ENCODE measurements at places on chromosomes 6 and 20.

- DNase-seq = peak; percentile 63
Observed at GRCh38 chr6:150118627-150119026, 24.2 kb upstream of the PPP1R14C start.

GRCh38 chr20:32139947-32140346 lies 30.4 kb downstream of the TM9SF4 start:
- DNase-seq = no peak

GRCh38 chr6:73264446-73264845 lies 1.4 kb upstream of the KHDC1 start:
- DNase-seq = no peak

DNA sequence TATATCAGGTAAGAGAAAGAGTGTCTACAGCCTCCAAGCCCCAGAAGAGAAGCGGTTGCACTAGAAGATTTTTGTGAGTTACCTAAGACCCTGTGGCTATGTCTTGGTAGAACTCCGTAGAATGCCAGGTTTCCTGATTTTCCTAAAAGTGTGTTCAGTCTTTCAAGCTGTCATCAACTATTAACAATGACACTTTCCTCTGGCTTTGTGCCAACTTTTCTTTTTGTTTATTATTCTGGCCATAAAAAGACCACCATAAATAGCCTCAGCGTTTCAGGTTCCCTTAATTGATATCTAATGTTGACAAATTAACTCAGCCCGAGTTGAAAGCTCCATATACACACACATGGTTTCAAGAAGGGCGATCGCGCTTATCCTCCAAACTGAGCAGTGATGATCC lies 1.2 kb downstream of the PAK5 start:
- no peak for DNase-seq

- peak; percentile 87 for DNase-seq
Observed at GRCh38 chr6:109978174-109979032, at the start of gene GPR6. Gene GPR6, plus strand, starts transcription at chr6:109978311. Its CDS starts 802 bp downstream, at chr6:109979113.

DNA sequence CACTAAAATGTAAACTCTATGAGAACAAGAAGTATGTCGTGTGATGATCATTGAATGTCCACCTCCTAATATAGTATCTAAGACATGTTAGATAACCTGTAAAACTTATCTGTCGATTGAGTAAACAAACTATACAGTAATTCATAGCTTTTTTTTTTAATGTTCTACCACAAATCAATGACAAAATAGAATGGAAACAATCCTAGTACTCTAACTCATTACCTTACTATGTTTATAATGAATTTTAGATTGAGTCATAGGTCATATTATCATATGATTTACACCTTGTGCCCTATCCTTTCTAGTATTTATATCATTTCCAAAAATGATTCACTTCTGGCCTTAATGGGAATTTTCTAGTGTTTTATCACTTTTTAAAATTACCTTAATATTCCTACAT lies 6.1 kb downstream of the VTA1 start:
- no peak for DNase-seq

GRCh38 chr20:58243653-58244410 lies 15.4 kb upstream of the ANKRD60 start:
- no peak for DNase-seq

- DNase-seq = no peak
Observed at GRCh38 chr6:35381132-35381531, 38.8 kb downstream of the PPARD start.

DNA sequence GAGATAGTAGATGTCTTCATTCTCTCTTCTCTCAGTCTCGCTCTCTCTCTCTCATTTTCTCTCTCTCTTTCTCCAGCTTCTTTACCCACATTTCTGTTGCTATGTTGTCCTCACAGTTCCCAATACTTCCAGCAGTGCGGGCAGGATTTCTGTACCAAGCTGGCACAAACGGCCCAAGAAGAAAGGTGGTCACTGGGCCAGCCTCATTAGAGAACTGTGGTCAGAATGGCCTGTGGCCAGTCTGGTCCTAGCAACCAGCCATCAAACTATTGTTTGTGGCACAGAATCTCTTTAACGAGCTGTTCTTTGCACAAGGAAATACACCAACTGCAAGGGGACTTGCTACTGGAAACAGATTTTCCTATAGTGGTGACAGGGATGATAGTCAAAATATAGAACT lies 81.3 kb downstream of the SEL1L2 start:
- no peak for DNase-seq

DNA sequence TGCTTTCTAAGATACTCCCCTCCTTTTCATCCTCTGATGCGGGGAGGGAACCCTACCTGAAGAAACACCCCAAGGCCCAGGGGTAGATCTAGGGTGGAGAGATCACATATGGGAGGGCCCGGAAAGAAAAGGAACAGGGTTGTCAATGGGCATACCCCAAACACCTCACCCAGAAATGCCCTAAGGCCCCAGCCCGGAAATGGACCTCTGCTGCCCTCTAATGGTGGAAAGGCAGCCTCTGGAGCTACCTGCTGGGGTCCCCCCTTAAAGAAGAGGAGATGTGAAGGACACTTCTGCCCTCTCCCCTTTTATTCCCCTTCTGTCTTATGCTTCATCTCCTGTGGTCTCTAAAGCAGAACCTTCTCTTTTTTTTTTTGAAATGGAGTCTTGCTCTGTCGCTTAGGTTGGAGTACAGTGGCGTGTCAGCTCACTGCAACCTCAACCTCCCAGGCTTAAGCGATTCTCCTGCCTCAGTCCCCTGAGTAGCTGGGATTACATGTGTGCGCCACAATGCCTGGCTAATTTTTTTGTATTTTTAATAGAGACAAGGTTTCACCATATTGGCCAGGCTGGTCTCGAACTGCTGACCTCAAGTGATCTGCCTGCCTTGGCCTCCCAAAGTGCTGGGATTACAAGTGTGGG lies 458 bp upstream of the ARMC12 start:
- peak; percentile 90 for DNase-seq

DNA sequence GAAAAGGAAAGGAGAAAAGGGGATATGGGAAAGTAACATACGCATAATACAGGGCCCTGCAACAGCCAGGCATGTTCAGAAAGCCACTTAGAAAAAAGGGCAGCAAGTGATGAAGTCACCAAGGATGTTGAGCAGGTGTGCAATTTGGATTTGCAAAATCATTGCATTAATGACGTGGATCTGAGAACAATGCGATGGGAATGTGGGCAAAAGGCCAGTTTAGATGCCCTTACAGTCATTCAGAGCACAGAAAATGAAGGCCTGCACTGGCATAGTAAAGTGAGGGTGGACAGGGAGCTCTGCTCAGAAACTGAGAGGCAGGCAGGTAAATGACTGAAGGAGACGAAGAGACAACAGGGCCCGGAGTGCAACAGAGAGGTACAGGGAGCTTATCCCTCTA lies 123.7 kb upstream of the NHSL1 start:
- no peak for DNase-seq

- DNase-seq = no peak
Observed at GRCh38 chr20:63055575-63056235, 48.9 kb upstream of the BHLHE23 start.

GRCh38 chr6:136244061-136244616 lies 6.0 kb downstream of the MTFR2 start:
- no peak for DNase-seq

DNA sequence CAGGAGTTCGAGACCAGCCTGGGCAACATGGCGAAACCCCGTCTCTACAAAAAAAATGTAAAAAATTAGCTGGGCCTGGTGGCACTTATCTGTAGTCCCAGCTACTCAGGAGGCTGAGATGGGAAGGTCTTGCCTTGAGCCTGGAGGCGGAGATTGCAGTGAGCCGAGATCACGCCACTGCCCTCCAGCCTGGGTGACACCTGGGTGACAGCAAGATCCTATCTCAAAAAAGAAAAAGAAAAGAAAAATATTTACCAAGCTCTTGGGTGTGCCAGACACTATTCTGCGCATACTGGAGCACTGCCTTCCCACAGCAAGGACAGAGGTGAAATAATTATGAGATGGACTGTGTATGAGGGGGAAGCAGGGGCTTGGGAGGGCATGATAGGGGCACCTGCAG lies 19.6 kb downstream of the POFUT1 start:
- no peak for DNase-seq

DNA sequence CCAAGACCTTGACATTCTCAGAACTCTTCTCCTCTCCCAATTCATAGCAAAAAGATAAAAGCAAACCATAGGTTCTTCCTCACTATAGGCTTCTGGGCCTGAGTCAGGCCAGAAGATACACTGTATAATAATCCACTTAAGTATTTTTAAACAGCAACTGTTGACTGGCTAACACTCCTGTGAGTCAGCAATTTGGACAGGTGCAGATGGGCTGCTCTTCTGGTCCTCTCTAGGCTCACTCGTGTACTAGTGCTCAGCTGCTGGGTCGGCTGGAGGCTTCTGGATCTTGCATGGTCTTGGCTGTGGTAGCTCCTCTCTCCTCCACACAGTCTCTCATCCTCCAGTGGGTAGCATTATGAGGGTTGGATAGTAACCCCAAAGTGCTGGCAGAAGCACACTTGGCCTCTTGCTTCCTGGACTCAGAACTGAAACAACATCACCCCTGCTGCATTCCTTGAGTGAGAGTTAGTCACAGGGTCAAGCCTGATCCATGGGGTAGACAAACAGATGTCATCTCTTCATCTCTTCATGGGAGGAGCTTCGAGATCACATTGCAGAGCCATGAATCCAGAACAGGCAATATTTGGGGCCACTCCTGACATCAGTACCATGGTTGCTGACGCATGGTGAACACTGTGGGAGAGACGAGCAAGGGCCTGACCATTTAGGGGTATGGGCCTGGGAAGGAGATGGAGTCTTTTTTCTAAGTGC lies 86.9 kb downstream of the C6orf118 start:
- peak; percentile 46 for DNase-seq

DNA sequence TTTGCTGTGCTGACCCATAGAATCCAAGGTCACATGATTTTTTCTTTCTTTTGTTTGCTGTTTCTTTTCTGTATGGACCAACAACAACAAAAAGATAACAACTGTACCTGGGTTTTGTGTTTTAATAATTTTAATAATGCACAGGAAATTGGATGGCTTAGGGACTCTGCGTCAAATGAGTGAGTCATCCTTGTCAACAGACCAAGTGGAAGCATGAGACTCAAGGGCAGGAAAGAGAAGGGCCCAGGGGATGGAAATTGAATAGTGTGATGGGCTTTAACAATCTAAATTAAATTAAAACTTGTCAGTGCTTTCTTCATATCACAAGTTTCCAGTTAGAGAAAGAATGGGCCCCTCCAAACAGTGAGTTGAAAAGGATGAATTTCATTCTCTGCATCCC lies 413.0 kb downstream of the PREX1 start:
- DNase-seq = no peak

DNA sequence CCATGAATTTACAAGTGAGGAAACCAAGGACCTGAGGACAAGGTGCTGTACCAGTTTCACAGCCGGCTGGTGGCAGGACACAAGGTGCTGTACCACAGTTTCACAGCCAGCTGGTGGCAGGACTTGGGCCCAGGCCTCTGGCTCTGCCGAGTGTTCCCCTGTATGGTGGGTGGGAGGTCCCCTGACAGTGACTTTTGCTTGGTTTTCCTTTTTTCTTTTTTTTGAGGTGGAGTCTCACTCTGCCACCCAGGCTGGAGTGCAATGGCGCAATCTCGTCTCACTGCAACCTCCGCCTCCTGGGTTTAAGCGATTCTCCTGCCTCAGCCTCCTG lies 212.4 kb downstream of the LY86 start:
- no peak for DNase-seq

GRCh38 chr6:71229477-71229876 lies 59.1 kb upstream of the OGFRL1 start:
- DNase-seq = no peak

DNA sequence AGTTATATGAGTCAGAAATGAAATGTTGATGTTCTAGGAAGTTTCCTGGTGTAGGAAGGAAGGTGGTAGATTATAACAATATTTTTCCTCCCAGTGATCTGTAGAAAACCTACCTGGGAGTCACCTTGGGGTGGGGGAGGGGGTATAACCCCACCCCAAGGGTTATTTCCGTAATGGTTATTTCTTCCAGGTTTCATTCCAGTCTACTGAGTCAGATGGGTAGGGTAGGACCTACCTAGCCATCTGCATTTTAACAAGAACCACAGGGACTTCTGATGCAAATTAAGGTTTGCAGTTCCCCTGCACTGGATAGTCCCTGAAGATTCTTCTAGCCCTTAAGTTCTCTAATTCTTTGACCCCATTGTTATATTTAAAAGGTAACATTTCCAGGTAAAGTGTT lies 88.9 kb downstream of the ARMC2 start:
- DNase-seq = no peak

DNA sequence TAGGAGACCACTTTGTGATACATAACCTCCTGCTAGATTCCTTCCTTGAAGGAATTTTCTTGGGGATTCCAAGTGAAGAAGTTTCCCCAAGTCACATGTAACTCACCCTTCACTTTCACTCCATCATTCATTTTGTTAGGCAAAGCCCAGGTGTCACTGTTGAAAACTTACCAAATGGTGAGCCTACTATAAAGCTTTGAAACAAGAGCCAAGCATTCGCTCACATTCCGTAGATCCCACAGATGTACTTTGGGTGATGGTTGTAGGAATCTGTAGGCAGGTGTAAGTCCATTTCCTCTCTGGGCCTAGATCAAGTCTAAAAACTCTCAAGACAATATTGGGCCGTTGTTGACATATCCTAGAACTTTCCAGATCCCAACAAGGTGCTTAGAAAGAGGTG lies 74.1 kb downstream of the PRDM1 start:
- no peak for DNase-seq

- DNase-seq = no peak
Observed at GRCh38 chr20:17622851-17623508, 53.1 kb downstream of the DSTN start.

DNA sequence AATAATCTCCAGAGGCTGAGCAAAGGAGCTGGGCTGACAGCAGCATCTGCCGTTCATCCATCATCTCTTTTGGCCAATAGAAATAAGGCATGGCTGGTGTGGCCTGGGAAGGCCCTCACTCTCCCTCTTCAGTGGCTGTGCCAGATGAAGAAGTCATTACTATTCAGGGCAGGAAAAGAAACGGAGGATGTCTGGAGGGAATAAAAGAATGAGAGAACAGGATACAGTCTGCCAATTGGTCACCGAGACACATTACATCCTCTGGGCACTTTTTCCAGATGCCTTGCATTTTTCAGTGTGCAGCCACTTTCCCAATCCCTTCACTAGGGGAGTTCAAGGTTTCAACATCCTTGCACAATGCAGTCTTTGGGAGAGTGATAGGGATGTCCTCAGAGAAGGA lies 32.2 kb upstream of the VGLL2 start:
- peak; percentile 50 for DNase-seq

DNA sequence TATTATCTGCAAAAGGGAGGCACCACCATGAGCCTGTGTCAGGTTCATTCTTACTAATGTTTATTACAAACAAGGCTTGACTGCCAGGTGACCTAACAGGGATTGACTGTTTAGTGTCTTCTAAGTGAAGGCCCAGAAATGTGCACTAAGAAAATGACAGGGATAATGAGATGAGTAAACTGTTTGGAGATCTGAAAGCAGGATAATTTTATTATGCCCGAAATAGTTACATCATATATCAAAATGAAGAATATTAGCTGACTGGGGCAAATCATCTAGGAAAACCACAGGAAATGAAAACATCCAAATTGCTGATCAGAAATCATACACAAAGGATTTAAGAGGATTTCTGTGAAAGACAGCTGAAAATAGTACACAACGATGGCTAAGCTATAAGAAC lies 516.7 kb downstream of the HDGFL1 start:
- DNase-seq = peak; percentile 14
